CD4-positive, alpha-beta T cell (primary cell): ENCODE measurements at places on chromosomes 1 and 21. TPM values are rescaled to one million over a fixed set of nuclear protein-coding genes. Genes with fewer than 3 reads are reported as not detected.

DNA sequence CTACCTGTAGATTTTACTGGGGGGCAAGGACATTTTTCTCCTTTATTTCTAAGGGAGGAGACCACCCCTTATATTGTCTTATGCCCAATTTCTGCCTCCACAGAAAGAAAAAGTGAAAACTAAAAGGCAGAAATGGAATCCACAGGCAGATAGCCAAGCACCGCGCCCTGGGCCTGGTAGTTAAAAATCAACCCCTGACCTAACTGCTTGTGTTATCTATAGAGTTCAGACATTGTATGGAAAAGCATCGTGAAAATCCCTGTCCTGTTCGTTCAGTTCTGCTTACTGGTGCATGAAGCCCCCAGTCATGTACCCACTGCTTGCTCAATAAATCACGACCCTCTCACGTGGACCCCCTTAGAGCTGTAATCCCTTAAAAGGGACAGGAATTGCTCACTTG lies 33.7 kb upstream of the IL6R start:
- DNase-seq, result no peak

- peak; percentile 54 for DNase-seq
Observed at GRCh38 chr1:41811051-41811795, 107.5 kb downstream of the HIVEP3 start.

Gene AMY1A
- not detected for total RNA-seq

GRCh38 chr1:173864179-173864867 lies 3.5 kb downstream of the GAS5 start:
- DNase-seq, result no peak

DNA sequence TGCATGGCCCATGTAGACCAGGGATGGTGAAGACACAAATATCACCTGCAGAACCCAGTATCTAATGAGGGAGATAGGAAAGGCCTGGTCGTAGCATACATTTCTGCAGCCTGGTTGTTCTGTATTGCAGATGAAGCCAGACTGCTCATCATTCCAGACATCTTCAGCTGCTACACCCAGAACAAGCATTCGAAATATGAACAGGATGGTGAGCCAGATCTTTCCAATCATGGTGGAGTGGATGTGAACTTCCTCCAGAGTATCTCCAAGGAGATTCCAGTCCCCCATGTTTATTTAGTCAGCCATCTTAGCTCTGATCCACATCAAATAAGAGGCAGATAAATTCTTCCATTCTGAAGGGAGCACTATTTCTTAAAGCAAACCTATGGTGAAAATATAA lies 2.7 kb upstream of the MYCBP start:
- no peak for DNase-seq

DNA sequence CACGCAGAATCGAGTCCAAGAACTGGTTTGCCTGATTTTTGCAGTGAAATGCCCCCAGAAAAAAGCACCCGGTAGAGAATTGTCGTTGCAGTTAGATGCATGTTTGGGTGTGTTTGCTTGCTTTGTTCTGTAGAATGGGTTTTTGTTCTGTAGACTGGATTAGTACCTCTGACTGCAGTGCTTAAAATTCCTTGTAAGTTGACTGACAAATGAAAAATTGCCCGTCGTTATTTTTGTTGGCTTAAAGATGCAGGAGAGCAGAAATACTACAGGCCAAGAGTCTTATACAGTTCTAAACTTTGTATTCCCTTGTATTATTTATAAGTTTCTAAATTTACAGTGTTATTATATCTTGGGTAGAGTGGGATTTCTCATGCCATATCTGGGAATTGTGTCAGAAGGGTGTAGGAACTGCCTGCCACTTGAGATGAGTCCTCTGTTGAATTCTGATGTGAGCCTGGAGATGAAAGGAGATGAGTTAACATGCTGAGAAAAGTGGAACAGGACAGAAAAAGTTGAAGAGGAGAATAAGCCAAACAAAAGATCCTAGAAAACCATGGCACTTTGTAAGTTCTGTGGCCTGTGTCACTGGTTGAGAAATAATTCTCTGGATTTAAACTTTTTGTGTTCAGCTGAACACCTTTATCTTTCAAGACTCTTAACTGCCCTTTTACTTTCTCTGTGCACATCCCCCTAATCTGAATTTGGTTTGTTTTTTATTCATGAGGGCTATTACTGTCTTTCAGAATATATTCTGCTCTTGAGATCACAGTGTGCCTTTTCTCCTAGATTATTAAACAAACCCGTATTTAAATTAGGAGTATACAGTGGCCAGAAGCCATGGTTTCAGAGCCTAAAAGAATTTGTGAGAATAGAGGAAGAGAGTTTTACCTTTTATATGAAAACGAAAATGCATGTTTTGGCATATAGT lies 1.4 kb downstream of the DESI2 start:
- DNase-seq, result no peak

Gene OR2T8
- total RNA-seq, result 0.25 TPM

- DNase-seq, result no peak
Observed at GRCh38 chr1:39842030-39842678, 41.1 kb downstream of the TRIT1 start.

GRCh38 chr1:167790117-167790516 lies 68.3 kb downstream of the MPZL1 start:
- no peak for DNase-seq

GRCh38 chr1:154358519-154358918 lies 33.2 kb downstream of the ATP8B2 start:
- DNase-seq, result no peak

- DNase-seq, result no peak
Observed at GRCh38 chr1:43473463-43473862, 19.7 kb upstream of the HYI start.

Gene CDC20
- 1.8 TPM for total RNA-seq

Gene CYP4Z1
- total RNA-seq, result not detected

GRCh38 chr1:3285106-3285740 lies 169.2 kb upstream of the ARHGEF16 start:
- no peak for DNase-seq

GRCh38 chr1:25991937-25992688 lies 5.8 kb downstream of the PAFAH2 start:
- no peak for DNase-seq

Gene OR14A16
- total RNA-seq, result not detected

Gene RHD
- not detected for total RNA-seq

Gene SELENOF
- 74.9 TPM for total RNA-seq

Gene TRAF3IP3
- 290 TPM for total RNA-seq

DNA sequence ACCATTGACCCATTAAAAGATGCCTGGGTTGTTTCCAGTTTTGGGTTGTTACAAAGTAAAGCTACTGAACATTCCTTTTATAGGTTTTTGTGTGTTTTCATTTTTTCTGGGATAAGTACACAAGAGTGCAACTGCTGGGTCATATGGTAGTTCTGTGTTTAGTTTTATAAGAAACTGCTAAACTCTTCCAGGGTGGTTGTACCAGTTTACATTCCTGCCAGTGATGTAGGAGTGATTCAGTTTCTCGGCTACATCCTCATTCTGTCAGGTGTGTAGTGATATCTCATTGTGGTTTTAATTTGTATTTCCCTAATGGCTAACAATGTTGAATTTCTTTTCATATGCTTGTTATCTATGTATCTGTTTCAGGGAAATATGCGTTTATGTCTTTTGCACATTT lies 58.5 kb upstream of the DNAJC6 start:
- DNase-seq, result no peak

Gene ATP6V1G3
- not detected for total RNA-seq

- no peak for DNase-seq
Observed at GRCh38 chr1:109691759-109692158, 4.1 kb downstream of the GSTM1 start.

DNA sequence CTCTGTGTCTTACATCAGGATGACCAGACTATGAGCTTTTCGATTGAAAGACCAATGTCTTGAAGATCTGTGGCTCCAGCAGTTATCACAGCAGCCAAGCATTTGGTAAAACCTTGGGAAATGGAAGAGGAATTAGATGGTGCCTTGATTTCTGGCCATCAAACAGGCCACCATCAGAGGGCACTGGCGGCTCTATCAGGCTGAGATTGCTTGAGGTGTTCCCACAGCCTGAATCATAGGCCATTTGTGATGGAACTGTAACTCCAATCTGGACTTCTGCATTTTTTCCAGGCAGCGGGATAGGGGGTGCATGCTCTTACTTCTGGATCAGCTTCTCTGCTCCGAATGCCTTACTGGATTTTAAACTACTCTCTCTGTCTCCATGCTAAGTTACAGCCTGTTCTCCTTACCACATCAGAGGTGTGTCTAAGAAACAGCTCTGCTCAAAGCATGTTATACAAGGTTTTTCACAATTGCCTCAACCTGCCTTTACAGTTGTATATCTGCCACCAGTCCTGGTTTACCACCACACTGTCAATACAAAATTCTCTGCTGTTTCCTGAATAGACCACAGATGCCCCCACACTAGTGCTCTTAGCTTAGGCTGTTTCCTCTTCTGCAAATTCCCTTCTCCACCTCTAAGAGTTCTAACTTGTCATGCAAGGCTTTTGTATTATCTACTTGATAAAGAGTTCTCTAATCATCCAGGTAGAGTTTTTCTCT lies 180.9 kb downstream of the PTGER3 start:
- no peak for DNase-seq

GRCh38 chr1:241276391-241276790 lies 80.6 kb downstream of the RGS7 start:
- DNase-seq, result no peak

GRCh38 chr1:33970148-33970825 lies 106.4 kb downstream of the HMGB4 start:
- no peak for DNase-seq

DNA sequence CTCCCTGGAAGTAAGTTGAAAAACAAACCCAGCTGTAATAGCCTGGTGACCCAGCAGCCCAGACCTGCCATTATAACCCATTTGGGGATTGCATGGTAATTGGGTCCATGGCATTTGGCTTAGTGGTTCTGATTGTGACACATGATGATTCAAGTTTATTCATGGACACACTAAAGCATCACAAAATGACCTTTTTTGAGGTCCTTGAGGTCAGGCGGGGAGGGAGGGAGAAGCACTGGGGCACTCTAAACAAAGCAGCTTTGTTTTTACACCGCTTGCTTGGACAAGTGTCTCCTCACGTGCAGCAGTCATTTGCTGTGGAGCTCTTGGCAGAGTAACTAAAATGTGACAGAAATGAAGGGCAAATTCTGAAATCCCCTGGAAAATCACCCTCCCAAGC lies 241.0 kb upstream of the SGIP1 start:
- no peak for DNase-seq

Gene COPA
- total RNA-seq, result 107 TPM
